Activated CD4-positive, alpha-beta T cell treated with anti-CD3 and anti-CD28 coated beads for 36 hours (primary cell): ENCODE measurements at places on chromosomes 7 and 10. TPM values are rescaled to one million over a fixed set of nuclear protein-coding genes. Genes with fewer than 3 reads are reported as not detected.

DNA sequence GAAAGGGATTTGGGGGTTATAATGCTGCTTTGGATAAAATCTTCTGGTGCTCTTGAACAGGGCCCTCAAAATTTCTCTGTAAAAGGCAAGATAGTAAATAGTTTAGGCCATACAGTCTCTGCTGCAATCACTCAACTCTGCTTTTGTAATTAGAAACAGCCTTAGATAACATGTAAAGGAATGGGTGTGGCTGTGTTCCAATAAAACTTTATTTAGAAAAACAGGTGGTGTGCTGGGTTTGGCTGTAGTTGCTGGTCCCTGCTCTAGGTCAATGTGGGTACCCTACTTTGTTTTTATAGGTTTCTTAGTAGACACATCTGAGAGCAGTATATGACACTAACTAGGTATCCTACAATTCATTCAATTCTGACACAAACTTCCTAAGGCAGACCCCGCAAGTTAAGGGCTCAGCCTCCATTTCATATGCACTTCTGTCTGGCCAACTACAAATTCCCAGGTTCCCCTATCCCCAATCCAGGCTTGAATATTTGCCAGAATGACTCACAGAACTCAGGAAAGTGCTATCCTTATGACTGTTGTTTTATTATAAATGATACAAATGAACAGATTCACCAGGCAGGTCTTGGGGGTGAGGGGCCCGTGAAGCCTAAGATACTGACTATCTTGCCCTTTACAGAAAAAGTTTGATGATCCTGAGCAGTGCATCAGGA is 349.9 kb downstream of the RPS24 start:
- H3K27me3 ChIP-seq, result no peaks in the 10 kb centered on the region
- H3K27ac ChIP-seq, result no peak overlapping the region
- no peak overlapping the region for H3K4me3 ChIP-seq
- no peaks in the 10 kb centered on the region for H3K36me3 ChIP-seq
- H3K4me1 ChIP-seq, result no peaks in the 10 kb centered on the region
- no peak for DNase-seq

GRCh38 chr7:670501-671390 is 55.8 kb upstream of the DNAAF5 start:
- H3K27me3 ChIP-seq, result no peaks in the 10 kb centered on the region
- H3K4me1 ChIP-seq, result no peaks in the 10 kb centered on the region
- peaks cover 22% of the 10 kb centered on the region for H3K36me3 ChIP-seq
- H3K27ac ChIP-seq, result no peak overlapping the region
- DNase-seq, result no peak

DNA sequence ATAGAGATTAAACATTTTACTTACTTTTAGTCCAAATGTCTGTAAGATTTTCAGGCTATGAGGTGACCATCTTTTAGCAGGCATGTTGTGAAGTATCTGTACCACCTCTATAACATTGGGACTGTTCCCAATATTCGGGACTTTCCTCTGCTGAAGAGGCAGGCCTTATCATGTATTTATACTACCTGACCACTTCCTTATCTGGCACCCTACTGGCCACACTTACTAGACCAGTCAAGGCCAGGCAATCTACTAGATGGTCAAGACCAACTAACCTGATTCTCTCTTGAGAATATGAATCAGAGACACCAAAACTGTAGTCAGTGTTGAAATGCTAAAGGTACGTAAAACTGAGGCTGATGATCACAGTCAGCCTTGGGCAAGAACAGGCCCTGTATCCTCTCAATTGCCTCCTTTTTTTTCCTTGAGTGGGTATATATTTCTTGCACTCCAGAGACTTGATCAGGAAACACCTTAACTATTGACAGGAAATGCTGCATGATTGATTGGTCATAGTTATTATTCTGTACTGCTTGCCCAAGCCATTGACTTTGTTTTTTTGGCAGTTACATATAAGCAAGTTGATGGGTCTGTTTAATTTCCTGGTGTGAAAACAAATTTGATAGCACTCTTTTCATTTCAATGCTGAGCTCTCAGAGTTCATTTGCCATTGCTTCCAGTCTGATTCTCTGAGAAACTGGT is 5.2 kb upstream of the PRKAR2B start:
- H3K4me3 ChIP-seq, result no peak overlapping the region
- H3K36me3 ChIP-seq, result no peaks in the 10 kb centered on the region
- no peak overlapping the region for H3K27ac ChIP-seq
- no peak for DNase-seq

GRCh38 chr10:44902941-44903545 is 8.1 kb upstream of the TMEM72 start:
- no peaks in the 10 kb centered on the region for H3K4me1 ChIP-seq
- no peak overlapping the region for H3K27ac ChIP-seq
- no peak for DNase-seq

GRCh38 chr7:150778014-150778737 is 22.0 kb downstream of the TMEM176B start:
- no peak overlapping the region for H3K4me3 ChIP-seq
- no peak for DNase-seq
- peaks cover 4% of the 10 kb centered on the region for H3K4me1 ChIP-seq
- no peak overlapping the region for H3K27ac ChIP-seq
- H3K36me3 ChIP-seq, result peaks cover 4% of the 10 kb centered on the region

DNA sequence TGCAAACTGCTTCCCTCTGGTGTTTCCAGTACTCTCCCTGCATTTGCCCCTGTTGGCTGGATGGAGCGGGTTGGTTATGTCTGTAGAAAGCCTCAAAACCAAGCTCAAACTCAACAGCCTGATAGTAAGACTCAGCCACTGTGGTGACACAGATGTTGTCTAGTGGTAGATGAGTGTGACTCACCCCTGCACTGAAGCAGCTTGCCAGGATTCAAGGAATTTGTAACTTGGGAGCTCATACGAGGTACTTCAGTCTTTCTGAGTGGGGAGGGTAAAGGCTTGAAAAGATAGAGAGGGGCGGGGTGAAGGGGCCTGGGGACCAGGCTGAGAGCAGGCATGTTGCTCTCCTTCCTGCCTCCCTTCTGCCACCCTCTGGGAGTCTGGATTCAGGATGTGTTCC is 22.9 kb upstream of the AQP1 start:
- no peaks in the 10 kb centered on the region for H3K36me3 ChIP-seq
- no peaks in the 10 kb centered on the region for H3K4me1 ChIP-seq
- DNase-seq, result no peak
- H3K27ac ChIP-seq, result no peak overlapping the region
- H3K4me3 ChIP-seq, result no peak overlapping the region

GRCh38 chr10:77430530-77430929 is 207.1 kb downstream of the KCNMA1 start:
- no peak overlapping the region for H3K4me3 ChIP-seq
- H3K36me3 ChIP-seq, result no peaks in the 10 kb centered on the region
- no peak for DNase-seq
- no peaks in the 10 kb centered on the region for H3K4me1 ChIP-seq
- H3K27ac ChIP-seq, result no peak overlapping the region

- H3K27me3 ChIP-seq, result peaks cover 15% of the 10 kb centered on the region
- H3K4me3 ChIP-seq, result no peak overlapping the region
- H3K4me1 ChIP-seq, result no peaks in the 10 kb centered on the region
- no peak for DNase-seq
- H3K36me3 ChIP-seq, result no peaks in the 10 kb centered on the region
Observed at GRCh38 chr10:24502801-24503460, 220.8 kb downstream of the ARHGAP21 start.

DNA sequence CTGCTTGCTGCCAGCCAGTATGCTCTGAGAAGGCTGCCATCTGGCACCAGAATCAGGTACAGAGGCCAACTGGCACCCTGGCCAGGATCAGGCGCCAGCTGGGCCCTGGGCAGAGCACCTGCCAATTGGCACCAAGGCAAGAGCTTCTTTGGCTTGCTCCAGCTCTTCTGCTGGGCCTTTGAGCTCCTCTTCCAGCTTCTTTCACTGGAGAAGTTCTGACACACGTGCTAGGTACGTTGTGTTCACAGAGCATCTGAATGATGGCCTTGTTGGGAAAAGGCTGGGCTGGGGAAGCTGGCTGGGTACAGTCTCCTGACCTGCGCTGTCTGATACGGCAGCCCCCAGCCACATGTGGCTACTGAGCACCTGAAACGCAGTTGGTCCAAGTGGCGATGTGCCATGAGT is 31.7 kb upstream of the OPALIN start:
- no peak overlapping the region for H3K4me3 ChIP-seq
- H3K27ac ChIP-seq, result no peak overlapping the region
- no peak for DNase-seq
- no peaks in the 10 kb centered on the region for H3K4me1 ChIP-seq
- no peaks in the 10 kb centered on the region for H3K36me3 ChIP-seq

GRCh38 chr7:158157460-158157859 is 430.2 kb downstream of the PTPRN2 start:
- H3K36me3 ChIP-seq, result no peaks in the 10 kb centered on the region
- no peaks in the 10 kb centered on the region for H3K4me1 ChIP-seq
- DNase-seq, result no peak

- H3K4me1 ChIP-seq, result peaks cover 4% of the 10 kb centered on the region
- H3K27me3 ChIP-seq, result no peaks in the 10 kb centered on the region
- no peak overlapping the region for H3K4me3 ChIP-seq
Observed at GRCh38 chr10:69107176-69107490, 16.8 kb upstream of the VPS26A start.

GRCh38 chr10:77187376-77187999 is 450.1 kb downstream of the KCNMA1 start:
- H3K4me1 ChIP-seq, result no peaks in the 10 kb centered on the region
- H3K27ac ChIP-seq, result no peak overlapping the region
- H3K4me3 ChIP-seq, result no peak overlapping the region
- no peaks in the 10 kb centered on the region for H3K36me3 ChIP-seq
- no peak for DNase-seq
- peaks cover 13% of the 10 kb centered on the region for H3K27me3 ChIP-seq

- no peak overlapping the region for H3K4me3 ChIP-seq
- H3K36me3 ChIP-seq, result peaks cover 45% of the 10 kb centered on the region
- H3K4me1 ChIP-seq, result peaks cover 88% of the 10 kb centered on the region
- peak overlapping the region; percentile 21 for H3K27ac ChIP-seq
Observed at GRCh38 chr10:80197972-80198916, 7.1 kb downstream of the ANXA11 start.

DNA sequence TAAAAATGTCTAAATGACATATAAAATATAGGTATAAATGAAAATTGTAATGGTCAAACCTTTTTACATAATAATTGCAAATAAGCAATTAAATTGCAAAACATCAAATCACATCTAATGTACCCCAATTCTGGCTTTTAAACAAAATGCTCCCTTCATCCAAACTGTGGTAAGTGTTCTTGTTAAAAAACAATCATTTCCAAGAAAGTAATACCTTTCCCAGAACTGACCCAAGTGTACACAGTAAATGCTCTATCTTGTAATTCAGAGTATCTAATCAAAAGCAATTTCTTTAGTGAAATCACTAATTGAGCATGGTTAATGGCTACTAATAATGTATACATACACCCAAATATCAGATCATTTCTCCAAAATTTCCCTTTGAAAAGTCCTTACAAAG is 28.0 kb downstream of the ITGB1 start:
- H3K27me3 ChIP-seq, result no peaks in the 10 kb centered on the region
- no peak overlapping the region for H3K4me3 ChIP-seq
- H3K27ac ChIP-seq, result no peak overlapping the region
- H3K36me3 ChIP-seq, result peaks cover 44% of the 10 kb centered on the region
- DNase-seq, result no peak

DNA sequence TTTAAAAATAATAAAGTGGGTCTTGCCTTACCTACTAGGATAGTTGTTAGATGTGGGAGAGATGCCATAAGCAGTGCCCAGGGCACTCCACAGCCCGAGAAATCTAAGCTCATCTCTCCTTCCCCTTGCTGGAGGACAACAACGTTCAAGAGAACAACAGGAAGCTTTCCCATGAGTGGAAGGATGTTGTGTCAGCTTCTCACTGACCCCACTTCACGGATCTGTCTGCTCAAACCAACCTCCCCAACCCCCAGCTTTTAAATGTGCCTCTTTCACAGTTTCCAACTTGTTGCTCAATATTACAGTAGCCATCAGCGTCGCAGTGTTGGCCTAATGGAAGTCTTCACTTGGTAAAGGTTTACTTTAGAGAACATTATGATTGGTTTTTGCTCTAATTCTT is 72.1 kb downstream of the PTPRE start:
- no peak overlapping the region for H3K4me3 ChIP-seq
- H3K27me3 ChIP-seq, result peaks cover 7% of the 10 kb centered on the region

DNA sequence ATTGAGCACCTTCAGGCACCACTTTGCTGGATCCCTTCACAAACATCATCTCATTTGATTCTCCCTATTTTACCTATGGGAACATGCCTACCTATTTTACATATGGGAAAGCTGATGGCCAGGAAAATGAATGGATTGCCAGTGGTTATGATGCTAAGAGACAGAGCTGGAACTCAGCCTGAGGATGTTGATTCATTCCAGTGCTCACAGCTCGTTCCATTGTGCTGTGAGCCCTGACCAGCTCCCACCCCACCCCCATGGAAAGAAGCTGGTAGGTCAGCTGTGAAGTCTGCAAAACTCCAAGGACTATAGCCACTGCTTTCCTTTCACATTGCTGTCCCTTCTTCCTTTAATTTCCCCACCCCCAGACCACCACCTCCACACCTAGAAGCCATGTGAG is 9.6 kb downstream of the UBTD1 start:
- no peak overlapping the region for H3K4me3 ChIP-seq
- peaks cover 3% of the 10 kb centered on the region for H3K4me1 ChIP-seq
- peaks cover 2% of the 10 kb centered on the region for H3K27me3 ChIP-seq
- no peaks in the 10 kb centered on the region for H3K36me3 ChIP-seq
- no peak for DNase-seq

DNA sequence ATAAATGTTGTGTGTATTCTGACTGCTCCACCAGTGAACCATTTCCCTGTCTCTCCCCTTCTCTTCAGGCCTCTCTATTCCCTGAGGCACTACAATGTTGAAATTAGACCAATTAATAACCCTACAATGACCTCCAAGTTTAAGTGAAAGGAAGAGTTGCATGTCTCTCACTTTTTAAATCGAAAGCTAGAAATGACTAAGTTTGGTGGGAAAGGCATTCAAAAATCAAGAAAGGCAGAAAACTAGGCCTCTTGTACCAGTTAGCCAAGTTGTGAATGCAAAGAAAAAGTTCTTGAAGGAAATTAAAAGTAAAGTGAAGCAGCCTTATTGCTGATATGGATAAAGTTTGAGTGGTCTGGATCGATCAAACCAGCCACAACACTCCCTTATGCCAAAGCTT is 198.3 kb upstream of the YAE1 start:
- DNase-seq, result no peak
- peaks cover 2% of the 10 kb centered on the region for H3K4me1 ChIP-seq
- H3K36me3 ChIP-seq, result no peaks in the 10 kb centered on the region
- no peak overlapping the region for H3K27ac ChIP-seq

DNA sequence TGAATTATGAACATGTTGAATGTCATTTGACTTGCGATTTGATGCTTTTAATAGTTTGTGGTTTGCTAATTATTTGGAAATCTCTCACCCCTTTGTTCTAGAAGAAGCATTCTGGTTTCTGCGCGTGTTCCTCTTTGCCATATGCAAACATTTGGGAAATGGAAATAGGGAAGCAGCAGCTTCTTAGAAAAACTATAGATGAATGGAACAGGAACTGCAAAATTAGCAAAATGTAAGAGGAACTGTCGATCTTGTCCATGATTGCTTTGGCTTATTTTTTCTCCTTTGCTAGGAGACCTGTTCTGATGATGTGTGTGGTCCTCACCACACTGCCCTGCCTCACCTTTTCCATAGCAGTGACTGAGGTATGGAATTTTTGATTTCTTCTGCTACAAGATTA is 19.0 kb downstream of the TMEM236 start:
- H3K36me3 ChIP-seq, result no peaks in the 10 kb centered on the region
- no peak for DNase-seq
- peaks cover 3% of the 10 kb centered on the region for H3K27me3 ChIP-seq
- no peak overlapping the region for H3K4me3 ChIP-seq

Gene SFTPA1
- not detected for total RNA-seq

Gene AHR
- 36.7 TPM for total RNA-seq

Gene TPK1
- 16.5 TPM for total RNA-seq

Gene PLEKHS1
- 0.09 TPM for total RNA-seq

Gene NRP1
- 0.44 TPM for total RNA-seq

Gene KLF6
- total RNA-seq, result 107 TPM

Gene SLC18A3
- not detected for total RNA-seq

Gene FAM200A
- 4.9 TPM for total RNA-seq

Gene ANKRD1
- not detected for total RNA-seq

Gene PRSS2
- total RNA-seq, result not detected

Gene MRLN
- not detected for total RNA-seq

Gene ARHGEF5
- 16.8 TPM for total RNA-seq
